ENCODE measurements at places on chromosomes 2 and 18. TPM values are rescaled to one million over a fixed set of nuclear protein-coding genes. Genes with fewer than 3 reads are reported as not detected.

GRCh38 chr2:174334278-174334715, 457 bp upstream of the SP9 start:
- no peak overlapping the region for H3K4me3 ChIP-seq
- peaks cover 54% of the 10 kb centered on the region for H3K27me3 ChIP-seq
- no peak for DNase-seq
- no peak overlapping the region for H3K27ac ChIP-seq

The NCKAP5 gene
- total RNA-seq = 22.1 TPM

DNA sequence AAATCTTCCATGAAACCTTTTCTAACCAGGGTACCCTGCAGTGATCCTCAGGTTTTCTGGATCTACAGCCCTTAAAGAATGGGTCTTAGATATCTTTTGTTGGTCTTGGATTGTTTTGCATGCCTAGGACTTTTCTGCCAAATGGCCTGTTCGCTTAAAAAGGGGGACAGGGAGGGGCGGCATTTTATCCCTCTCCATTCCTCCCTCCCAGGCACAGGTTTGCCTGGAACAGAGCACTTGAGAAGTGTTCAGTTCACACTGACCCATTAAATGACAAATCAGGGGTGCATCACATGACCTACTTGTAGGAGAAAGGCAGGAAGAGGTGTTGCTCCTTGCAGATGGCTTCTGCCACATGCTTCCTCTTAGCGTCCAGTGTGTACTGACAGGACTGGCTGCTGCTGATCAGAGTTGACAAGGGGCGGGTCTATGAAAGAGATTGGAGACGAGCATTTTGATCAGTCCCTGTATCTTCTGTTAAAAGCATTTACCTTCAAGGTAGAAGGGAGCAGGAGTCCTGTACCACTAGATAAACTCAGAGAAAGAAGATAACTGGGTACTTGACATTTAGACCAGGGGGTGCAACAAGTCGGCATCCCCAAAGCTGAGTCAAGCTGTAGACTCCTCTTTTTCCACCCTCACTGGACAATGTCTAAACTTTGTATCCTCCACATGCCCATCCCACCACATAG, 8.4 kb downstream of the APOB start:
- DNase-seq = no peak
- peaks cover 9% of the 10 kb centered on the region for H3K4me1 ChIP-seq
- no peaks in the 10 kb centered on the region for H3K36me3 ChIP-seq
- H3K27me3 ChIP-seq = no peaks in the 10 kb centered on the region
- no peak overlapping the region for H3K27ac ChIP-seq
- H3K4me3 ChIP-seq = no peak overlapping the region

DNA sequence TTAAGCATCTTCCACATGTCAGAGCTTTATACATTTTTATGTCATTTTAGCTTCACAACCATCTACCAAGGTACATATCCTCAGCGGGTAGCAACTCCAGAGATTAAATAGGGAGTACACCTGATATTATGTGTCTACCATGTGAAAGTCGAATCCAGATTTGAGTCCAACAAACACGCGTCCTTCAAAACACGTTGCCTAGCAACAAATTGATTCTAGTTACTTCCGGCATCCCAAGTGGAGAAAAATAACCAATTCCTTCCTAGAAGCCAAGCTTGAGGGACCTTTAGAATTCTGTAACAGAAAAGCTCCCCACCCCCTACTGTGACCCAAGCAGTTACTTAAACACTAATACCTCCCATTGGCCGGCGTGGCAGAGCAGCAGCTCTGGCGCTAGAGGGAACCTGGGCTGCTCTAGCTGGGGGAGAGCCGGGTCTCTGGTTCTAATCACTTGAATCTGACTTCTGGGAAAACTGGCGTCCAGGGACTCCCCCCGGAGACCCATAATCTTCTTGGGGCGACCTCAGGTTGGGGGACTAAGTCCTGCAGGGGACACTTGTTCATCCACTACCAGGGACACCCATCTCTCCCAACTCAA, at the start of gene ERICH2:
TSS of gene ERICH2 (plus strand) at position 371 of the 598 bp plus-strand sequence. CDS start 304 bp downstream, outside the sequence.
- peak within 1 kb of the TSS; percentile 76 for H3K4me3 ChIP-seq
- H3K36me3 ChIP-seq = no peaks in the 10 kb centered on the region
- H3K27me3 ChIP-seq = no peaks in the 10 kb centered on the region
- H3K27ac ChIP-seq = peak within 1 kb of the TSS; percentile 93
- peak; percentile 82 for DNase-seq
- peaks cover 22% of the 10 kb centered on the region for H3K4me1 ChIP-seq

DNA sequence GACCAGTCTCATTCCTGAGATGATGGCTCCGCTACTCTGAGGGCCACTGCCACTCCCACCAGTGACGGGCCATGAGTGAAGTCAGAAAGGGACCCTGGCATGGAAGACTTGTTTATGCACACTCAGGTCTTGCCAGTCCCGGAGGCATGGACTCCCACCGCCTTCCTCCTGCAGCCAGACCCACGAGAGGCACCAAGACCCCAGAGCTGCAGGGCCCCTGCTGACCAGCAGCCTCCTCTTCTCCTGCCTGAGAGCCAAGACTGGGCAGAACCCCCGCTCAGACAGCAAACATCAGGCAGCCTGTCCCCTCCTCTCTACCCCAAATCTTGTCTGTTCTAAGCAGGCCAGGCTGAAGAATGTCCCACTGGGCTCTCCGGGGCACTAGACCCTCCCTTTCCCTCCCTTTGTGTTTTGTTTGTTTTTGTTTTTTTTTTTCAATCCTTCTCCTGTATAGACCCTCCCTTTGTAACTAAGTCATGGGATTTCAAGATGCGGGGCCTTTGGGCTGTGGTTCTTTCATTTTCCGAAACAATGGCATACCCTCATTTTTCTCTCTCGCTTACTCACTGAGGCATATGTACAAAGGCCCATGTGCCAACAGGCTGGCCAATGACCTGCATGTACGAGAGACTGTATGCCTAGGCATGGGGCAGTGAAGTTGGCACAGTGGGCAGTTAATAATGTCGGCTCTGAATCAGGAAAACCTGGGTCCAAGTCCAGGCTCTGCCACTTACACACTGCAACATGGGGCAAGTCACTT, 24.3 kb upstream of the MAPRE3 start:
- no peak overlapping the region for H3K27ac ChIP-seq
- H3K4me3 ChIP-seq = no peak overlapping the region
- H3K27me3 ChIP-seq = no peaks in the 10 kb centered on the region
- peaks cover 9% of the 10 kb centered on the region for H3K4me1 ChIP-seq
- DNase-seq = no peak

DNA sequence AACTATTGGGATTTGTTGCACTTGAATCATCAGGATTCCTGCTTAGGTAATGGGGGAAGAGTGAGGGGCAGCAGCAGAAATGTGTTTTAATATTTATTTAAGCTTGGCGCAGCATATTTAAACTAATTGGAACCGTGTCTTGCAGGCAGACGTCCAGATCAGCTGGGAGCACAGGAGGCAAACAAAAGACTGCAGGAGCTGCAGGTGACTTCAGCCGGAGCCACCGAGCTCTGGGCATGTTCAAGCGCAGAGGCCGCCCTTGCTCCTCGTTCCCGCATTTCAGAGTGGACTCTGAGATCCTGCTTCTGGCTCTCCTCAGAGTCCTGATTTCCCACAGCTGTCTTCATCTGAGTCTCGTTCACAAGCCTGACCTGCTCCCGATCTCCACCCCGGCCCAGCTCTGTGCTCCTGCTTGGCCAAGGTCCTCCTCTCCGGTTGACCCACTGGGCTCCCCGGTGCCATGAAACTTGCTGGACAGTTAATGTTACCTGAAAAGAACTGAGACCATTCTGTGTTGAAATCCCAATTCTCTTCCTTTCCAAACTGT, 475.5 kb downstream of the SOX11 start:
- no peak overlapping the region for H3K27ac ChIP-seq
- H3K27me3 ChIP-seq = no peaks in the 10 kb centered on the region
- DNase-seq = peak; percentile 38
- H3K4me1 ChIP-seq = no peaks in the 10 kb centered on the region

- H3K4me3 ChIP-seq = no peak within 1 kb of the TSS
- no peaks in the 10 kb centered on the region for H3K4me1 ChIP-seq
- no peak for DNase-seq
These were observed at the start of gene IL1RL1 for GRCh38 chr2:102310964-102311640. Gene IL1RL1, plus strand, starts transcription at chr2:102311563. Its CDS starts 26,702 bp downstream, at chr2:102338265.

DNA sequence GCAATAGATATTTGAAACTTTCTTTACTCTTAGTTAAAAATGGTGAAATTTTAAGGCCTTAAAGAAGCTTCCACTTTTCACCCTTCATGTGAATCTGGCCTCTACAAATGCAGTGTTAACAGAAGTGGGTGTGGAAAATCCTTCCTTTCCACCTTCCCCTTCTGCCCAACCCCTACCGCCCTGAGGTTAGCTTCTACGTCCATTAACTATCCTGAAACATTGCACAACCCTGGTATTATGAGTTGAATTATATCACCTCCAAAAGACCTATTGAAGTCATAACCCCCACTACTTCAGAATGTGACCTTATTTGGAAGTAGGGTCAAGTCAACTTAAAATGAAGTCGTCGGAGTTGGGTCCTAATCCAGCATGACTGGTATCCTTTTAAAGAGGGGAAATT, 80.8 kb upstream of the ACSL3 start:
- H3K27ac ChIP-seq = no peak overlapping the region
- no peak overlapping the region for H3K4me3 ChIP-seq
- no peaks in the 10 kb centered on the region for H3K36me3 ChIP-seq
- no peak for DNase-seq

The ONECUT2 gene
- 0.06 TPM for total RNA-seq

DNA sequence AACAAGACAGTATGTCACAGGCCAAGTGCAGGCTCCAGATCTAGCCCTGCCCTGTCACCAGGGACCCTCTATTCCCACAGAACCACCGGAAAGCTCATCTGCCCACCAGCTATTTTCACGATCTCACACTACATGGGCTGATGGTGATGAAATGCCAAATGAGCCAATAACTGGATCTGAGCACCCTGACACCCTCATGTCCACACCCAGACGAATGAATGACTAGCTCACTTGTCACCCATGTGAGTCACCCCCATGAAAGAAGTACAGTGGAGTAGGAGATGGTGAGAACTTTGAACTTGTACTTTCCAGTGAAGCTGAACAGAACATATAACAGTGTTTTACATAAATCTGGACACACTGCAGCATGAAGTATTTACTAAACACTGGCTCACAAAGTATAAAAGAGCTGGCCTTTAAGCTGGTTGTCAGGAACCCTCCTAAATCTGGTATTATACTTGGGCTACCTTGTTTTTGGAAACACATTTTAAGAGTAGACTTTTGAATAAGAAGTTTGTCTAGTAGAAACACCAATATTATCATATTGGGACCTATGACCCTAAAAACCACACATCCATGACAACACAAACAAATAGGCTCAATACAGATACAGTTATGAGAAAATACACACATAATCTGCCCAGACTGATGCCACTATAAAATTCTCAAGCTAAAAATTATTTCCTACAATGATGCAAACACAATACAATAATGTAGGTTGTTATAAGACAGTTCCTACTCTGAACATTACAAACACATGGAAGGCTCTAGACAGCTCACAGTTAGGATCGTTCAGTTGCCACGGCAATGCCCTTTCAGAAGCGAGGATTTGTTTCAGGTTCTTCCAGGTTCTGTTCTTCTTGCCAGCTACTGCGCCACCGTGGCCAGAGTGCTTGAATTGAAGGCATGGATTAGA, 19.0 kb downstream of the INO80C start:
- H3K36me3 ChIP-seq = no peaks in the 10 kb centered on the region
- H3K27ac ChIP-seq = no peak overlapping the region
- no peak overlapping the region for H3K4me3 ChIP-seq
- H3K4me1 ChIP-seq = peaks cover 18% of the 10 kb centered on the region
- DNase-seq = peak; percentile 32
- no peaks in the 10 kb centered on the region for H3K27me3 ChIP-seq

- H3K36me3 ChIP-seq = no peaks in the 10 kb centered on the region
- no peaks in the 10 kb centered on the region for H3K27me3 ChIP-seq
- DNase-seq = no peak
- H3K4me1 ChIP-seq = peaks cover 34% of the 10 kb centered on the region
These were observed 200.8 kb upstream of the STON1 start for GRCh38 chr2:48328942-48329723.

The PPP1R1C gene
- 2.6 TPM for total RNA-seq

The CDKL4 gene
- total RNA-seq = 5.2 TPM

- H3K4me3 ChIP-seq = no peak overlapping the region
- H3K27me3 ChIP-seq = no peaks in the 10 kb centered on the region
- H3K27ac ChIP-seq = no peak overlapping the region
- no peaks in the 10 kb centered on the region for H3K36me3 ChIP-seq
These were observed 156.9 kb downstream of the COL4A4 start for GRCh38 chr2:227007148-227007547.

DNA sequence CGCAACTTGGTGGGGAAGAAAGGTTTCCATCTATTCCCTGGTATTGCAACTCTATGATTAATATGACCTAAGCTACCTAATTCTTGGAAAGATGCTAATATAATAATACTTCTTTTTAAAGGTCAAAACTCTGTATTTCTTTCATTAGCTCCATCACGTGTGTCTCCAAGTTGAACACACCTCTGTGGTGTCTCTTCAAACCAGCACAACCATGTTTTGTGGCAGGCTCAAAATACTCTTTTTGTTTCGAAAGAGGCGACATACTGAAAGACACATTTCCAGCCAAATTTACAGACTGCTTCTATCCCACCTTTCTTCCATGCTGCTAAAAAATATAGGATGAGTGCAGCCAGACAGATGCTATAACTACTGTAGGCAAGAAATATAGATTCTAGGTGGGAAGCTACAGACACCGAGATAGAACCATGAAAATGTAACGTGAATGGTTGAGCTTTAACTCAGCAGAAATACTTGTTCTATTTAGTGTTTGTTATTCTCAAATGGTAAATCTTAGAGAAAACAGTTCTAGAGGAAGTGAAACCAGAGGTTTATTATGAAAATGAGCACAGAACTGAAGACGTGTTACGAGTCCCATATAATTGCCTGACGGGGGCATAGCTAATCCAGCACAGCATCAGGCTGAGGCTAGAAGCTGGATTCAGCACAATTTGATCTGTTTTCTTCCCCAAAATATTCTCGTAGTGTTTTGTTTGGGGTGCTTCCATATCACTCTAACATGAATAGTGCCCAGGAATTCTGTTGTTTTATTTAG, 991.5 kb upstream of the FANCL start:
- no peak overlapping the region for H3K4me3 ChIP-seq
- no peaks in the 10 kb centered on the region for H3K27me3 ChIP-seq
- DNase-seq = no peak
- no peak overlapping the region for H3K27ac ChIP-seq
- H3K4me1 ChIP-seq = no peaks in the 10 kb centered on the region
- no peaks in the 10 kb centered on the region for H3K36me3 ChIP-seq

The GAD1 gene
- not detected for total RNA-seq

GRCh38 chr2:45872211-45872610, 220.7 kb downstream of the PRKCE start:
- no peak overlapping the region for H3K27ac ChIP-seq
- no peak for DNase-seq
- H3K27me3 ChIP-seq = no peaks in the 10 kb centered on the region
- H3K4me1 ChIP-seq = peaks cover 7% of the 10 kb centered on the region

GRCh38 chr2:12982149-12982584, 265.4 kb downstream of the TRIB2 start:
- no peaks in the 10 kb centered on the region for H3K4me1 ChIP-seq
- H3K27me3 ChIP-seq = no peaks in the 10 kb centered on the region
- no peak for DNase-seq
- no peaks in the 10 kb centered on the region for H3K36me3 ChIP-seq
- H3K27ac ChIP-seq = no peak overlapping the region
